ENCODE measurements at places on chromosomes 13 and 19.

DNA sequence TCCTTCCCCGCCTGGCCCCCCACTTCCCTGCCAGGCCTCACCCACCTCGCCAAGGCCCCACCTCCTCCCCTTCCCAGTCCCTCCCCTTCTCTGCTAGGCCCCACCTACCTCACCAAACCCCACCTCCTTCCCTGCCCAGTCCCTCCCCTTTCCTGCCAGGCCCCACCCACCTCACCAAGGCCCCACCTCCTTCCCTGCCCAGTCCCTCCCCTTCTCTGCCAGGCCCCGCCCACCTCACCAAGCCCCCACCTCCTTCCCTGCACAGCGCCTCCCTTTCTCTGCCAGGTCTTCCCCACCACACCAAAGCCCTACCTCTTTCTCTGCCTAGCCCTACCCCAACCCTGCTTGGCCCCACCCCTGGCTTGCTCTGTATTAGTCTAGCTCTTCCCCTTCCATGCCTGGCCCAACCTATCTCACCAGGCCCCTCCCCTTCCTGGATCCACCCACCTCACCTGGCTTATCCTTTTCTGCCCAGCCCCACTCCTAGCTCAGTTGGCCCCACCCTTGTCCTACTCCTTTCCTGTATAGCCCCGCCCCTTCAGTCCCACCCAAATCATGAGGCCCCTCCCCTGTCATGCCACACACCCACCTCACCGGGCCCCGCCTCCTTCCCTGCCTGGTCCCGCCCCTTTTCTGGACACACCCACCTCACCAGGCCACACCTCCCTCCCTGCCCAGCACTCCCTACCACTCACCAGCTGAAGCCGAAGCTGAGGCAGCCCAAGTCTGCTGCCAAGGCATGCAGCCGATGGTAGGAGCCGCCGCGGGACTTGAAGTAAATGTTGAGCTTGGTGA, 16.2 kb downstream of the CERS1 start:
- no peak for DNase-seq

- no peak for DNase-seq
Measured at GRCh38 chr13:95182570-95183265, 118.5 kb downstream of the ABCC4 start.

- no peak for DNase-seq
Measured at GRCh38 chr13:27569405-27569804, 50.9 kb downstream of the LNX2 start.

GRCh38 chr13:50758796-50759195, 84.7 kb downstream of the DLEU7 start:
- DNase-seq: no peak

GRCh38 chr19:35357867-35358573, at the start of gene FFAR3:
Gene FFAR3, plus strand, starts transcription at chr19:35358460. Its CDS starts 431 bp downstream, at chr19:35358891.
- no peak for DNase-seq

GRCh38 chr19:9427941-9428340, 7.4 kb downstream of the ZNF266 start:
- DNase-seq: no peak

GRCh38 chr13:32545083-32545482, 6.5 kb upstream of the N4BP2L2 start:
- no peak for DNase-seq
